ENCODE measurements at places on chromosomes 6 and 20. TPM values are rescaled to one million over a fixed set of nuclear protein-coding genes. Genes with fewer than 3 reads are reported as not detected.

Gene GRIK2
- total RNA-seq, result 1.8 TPM

Gene HLA-DRA
- total RNA-seq, result 297 TPM

Gene VGLL2
- total RNA-seq, result not detected

Gene OR2B6
- total RNA-seq, result not detected

Gene THBS2
- total RNA-seq, result 65.8 TPM

Gene APCDD1L
- 2.3 TPM for total RNA-seq
